ENCODE measurements at places on chromosomes 3 and 15.

DNA sequence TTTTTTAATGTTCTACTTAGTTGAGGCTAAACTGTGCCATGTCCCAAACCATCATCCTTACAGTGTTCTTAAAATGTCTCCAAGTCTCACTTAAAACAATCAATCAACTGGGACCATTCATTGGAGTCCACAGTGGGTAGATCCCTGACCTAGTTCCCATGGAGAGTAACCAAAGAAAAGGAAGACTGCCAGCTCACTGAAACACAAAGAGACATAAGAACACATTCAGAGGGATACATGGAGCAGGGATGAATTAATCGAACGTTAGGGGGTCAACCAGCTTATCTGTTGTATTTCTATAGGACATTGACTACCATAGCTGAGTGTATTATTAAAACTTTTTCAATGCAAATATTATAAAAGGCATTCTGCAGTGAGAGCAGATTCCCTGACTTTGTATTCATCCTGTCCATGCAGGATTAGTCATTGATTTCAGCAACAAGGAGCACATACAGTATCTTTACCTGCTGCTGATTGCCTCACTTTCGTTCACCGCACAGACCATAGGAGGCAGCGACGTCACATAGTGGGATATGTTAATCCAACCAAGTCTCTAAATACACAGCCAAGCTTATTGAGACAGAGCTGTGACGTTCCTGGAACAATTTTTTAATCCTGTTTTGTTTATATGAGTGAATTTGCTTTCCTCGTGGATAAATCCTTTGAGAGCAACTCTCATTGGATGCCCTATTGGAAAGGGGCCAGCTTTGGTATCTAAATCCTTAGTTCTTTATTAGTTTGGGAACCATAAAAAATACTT is 364.9 kb upstream of the RBMS3 start:
- DNase-seq = peak; percentile 98

- DNase-seq = peak; percentile 71
Measured at GRCh38 chr3:4994823-4995499, 15.7 kb downstream of the BHLHE40 start.

- DNase-seq = no peak
Measured at GRCh38 chr3:20515834-20516233, 329.8 kb upstream of the SGO1 start.

GRCh38 chr3:46574243-46574646 is 8.1 kb upstream of the LRRC2 start:
- DNase-seq = no peak

- DNase-seq = no peak
Measured at GRCh38 chr3:64463981-64464380, 223.8 kb downstream of the ADAMTS9 start.

DNA sequence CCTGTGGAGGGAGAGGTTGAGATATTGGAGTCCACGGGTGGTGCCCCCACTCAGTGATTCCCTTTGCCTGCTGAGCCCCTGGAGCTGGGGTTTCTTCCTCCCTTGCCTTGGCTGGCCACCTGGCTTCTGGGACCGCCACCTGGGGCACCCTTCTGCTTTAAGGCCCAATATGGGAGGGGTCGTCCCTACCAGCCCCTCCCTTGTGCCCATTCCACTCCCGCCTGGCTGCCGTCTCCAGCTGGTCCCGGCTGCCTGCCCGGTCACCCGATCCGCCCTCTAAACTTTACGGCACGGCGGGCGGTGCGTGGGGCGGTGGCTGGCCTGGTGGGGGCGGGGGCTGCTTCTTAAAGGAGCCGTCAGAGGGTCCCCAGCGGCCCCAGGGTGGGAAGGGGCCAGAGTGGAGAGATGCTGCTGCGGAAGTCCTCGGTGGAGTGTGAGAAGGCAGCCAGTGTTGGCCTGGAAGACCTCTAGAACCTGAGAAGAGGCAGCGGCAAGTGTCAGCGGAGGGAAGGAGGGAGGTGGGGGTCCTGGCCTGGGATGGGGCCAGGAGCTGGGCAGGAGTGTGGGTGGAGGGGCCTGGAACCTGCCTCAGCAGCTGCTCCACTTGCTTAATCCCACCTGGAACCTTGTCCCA is 1.6 kb upstream of the SEMA3B start:
- DNase-seq = no peak

DNA sequence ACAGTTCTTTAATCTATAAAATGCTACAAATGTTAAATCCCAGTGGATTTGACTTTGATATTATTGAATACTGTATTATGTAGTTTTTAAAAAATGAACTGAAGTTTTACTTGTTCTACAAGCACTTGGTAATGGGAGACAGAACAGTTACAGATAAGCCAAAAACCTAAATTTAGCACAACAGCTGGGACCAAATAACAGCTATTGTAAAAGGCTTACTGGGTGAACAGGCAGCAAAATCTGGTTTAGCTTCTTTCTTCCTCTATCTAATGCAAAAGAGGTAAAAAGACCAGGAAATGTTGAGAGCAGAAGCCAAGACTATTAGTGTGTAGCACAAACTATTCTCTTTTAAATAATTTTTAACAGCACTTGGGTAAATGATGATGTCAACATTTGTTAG is 1.6 kb upstream of the ATOSA start:
- no peak for DNase-seq

GRCh38 chr3:194262925-194263305 is 88.2 kb downstream of the CPN2 start:
- DNase-seq = no peak

DNA sequence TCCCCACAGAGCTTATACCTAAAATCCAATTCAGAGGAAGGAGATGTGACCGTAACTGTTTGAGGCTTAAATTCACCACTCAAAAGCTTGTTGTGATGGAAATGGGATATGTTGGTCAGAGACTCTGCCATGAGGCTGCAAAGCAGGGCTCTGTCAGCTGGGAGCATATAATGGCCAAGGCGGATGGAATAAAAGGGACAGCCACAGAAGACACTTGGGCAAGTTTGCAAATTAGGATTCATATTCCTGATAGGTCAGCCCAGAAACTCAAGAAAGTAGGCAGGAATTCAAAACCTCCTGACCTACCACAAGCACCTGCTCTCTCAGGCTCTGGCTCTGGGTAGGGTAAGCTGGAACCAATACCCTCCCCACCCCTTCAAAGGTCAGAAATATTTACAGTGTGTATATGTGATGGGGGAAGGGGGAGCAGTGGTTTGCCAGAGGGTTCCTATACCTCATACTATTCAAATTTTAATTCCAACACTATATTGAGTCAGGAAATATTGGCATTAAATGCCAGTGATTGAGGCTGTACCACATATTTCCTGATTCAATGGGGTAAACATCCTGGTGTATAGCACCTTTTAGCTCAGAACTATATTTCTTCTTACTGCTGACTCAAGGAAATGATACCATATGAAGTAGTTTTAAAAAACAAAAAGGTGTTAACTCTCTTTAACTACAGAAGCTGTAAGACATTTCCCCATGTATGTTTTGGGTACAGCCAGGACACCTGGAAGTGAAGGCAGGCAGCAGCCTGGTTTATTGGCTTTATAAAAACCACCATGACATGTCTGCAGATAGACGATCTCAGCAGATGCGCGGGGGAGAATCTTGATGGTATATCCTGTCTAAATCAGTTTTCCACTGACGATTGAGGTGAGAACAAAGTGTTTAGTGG is 19.2 kb downstream of the FYCO1 start:
- no peak for DNase-seq

GRCh38 chr3:98057631-98058030 is 22.5 kb upstream of the GABRR3 start:
- no peak for DNase-seq

GRCh38 chr3:45915518-45916231 is 27.6 kb upstream of the CXCR6 start:
- peak; percentile 97 for DNase-seq

- no peak for DNase-seq
Measured at GRCh38 chr3:186361246-186361761, 730 bp downstream of the DGKG start.

GRCh38 chr15:75651810-75652543 is 4.3 kb downstream of the SNX33 start:
- DNase-seq = no peak

DNA sequence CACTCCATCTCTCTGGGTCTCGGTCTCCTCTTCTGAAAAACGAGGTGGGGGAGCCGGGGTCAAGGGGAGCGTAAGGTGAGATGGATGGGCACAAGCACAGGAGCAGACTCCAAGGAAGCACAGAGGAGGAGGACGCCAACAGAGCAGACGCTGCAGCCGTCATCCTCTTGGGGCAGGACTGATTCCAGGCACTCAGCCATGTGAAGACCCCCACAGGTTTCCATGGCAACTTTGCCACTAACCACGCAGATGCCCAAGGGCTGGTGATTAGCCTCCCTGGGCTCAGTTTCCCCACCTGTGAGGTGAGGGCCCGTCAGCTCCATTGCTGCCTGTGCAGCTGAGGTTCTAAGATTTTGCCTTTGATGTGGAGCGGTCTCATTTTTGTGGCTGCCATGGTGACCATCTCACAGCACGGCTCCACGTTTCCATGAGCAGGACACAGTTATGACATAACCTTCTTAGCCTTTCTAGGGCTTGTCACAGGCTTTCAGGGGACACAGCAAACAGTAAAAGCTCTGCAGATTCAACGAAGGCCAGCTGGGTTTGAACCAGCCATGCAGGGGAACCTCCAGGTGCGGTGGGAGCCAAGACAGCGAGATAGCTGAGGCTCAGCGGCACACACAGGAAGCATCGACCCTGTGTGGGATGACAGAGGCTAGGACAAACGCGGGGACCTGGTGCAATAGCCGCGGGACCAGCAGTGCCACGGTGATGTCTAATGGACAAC is 170.3 kb downstream of the NUP210 start:
- no peak for DNase-seq
